ENCODE measurements at places on chromosomes 3 and 15.

DNA sequence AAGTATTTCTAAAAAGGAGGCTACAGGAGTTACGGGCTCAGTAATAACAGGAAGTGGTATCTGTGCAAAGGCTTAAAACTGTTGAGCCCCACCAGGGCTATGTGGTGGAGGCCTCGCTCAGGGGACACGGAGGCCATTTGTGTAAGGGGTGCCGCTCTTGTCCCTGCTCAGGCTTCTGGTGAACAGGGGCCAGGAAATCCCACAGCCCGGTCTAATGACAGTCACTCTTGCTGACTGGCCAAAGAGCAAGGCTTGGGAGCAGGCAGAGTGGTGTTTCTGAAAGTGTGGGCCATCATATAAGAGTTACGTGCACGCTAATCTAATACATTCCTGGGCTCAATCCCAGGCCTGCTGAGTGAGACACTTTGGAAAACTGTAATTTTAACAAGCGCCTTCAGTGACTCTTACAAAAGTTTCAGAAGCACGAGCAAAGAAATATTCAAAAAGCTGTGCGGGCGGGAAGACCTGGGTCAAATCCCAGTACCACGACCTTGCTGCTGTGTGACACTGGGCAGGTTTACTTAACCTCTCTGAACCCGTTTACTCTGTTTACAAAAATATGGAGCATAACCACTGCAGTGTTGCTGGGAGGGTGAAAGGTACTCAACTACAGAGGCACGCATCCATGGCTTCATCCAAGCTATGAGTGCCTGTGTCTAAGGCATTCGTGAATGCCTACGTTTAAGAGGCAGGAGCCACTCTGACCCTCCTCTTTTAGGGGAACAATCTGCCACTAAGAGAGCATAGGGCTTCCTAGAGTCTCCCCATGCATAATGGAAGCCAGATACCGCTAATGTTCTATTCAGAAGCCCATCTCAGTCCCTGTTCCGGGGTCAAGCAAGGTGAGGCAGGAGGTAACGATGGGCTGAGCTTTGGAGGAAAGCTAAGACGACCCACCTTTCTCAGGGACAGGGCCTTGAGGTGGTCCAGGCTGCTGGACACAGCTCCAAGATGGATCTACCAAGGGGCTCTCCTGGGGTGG lies 2.0 kb downstream of the ATP10A start:
- DNase-seq, result no peak

DNA sequence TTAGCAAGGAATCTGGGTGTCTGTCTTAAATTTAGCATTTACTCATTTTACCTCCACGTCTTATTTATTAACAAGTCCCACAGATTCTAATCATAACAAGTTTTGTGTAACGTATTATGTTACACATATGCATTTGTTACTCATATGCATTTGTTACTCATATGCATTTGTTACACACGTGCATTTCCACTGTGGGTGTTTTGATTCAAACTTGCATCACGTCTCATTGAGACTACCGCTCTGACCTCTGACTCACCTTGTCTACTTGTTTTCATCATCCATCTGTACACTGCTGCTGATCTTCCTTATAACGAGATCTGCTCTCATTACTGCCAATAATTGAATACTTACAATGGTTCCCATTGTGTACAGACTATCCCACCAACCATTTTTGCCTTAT lies 1141.4 kb downstream of the TBL1XR1 start:
- no peak for DNase-seq

DNA sequence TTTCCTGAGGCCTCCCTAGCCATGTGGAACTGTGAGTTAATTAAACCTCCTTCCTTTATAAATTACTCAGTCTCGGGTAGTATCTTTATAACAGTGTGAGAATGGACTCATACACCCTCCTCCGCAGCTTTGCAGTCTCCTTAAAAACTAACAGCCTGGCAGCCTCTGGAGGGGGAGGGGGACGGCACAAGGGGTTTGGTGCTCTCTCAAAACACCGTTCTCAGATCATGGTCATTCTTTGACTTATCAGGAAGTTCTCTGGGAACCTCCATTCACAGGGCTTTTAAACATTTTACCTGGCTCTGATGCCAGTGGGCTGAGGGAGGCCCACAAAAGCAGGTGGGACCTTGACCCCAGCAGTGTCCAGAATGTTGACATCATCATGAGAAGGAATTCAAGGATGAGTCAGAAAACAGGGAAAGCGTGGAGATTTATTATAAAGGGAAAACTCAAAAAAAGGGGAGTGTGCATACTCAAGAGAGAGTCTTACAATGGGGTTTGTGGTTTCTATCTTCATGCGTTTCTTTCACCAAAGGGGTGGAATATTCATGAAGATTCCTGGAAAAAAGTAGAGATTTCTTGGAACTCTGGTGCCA lies 43.9 kb downstream of the ONECUT1 start:
- DNase-seq, result no peak

DNA sequence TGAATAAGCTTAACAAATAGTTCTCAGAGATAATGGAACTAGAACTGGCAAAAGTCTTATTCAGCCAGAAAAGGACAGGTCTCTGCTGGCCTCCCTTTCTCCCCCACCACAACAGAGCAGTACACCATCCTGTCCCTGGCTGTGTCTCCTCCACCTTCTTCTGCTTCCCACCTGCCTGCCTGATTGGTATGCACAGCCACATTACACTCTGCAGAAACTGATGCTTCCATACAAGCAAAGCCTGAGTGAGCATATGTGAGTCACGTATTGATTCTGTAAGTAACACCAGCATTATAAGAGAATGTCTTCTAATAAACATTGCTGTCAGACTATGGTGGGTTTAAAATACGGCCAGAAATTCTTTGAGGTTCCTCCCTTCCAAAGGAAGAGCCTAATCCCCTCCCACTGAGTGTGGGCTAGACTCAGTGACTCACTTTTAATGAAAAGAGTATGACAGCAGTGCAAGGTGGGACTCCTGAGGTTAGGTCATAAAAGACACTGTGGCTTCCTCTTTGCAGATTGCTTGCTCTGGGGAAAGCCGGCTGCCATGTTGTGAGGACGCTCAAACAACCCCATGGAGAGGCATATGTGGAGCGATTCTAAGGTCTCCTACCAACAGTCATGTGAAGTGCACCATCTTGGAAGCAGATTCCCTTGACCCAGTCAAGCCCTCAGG lies 44.4 kb downstream of the ANXA2 start:
- peak; percentile 83 for DNase-seq

DNA sequence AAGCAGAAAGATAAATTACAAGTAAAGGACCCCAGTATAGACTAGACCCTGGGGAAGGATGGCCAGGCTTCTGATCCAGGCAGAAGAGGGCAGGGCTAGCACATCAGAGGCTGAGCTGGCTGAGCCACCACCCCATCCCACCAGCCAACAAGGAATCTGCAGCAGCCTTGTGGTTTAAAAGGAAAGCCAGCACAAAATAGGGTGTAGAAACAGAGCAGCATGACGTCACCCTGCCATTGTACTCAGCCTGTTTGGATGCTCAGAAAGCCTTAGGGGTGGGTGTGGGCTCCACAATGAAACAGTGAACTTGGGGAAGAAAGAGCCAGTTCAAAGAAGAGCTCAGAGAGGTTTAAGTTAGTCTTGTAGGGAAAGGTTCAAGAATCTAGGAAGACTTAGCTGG lies 28.2 kb downstream of the DUOX1 start:
- no peak for DNase-seq

GRCh38 chr3:104796556-104796955 lies 570.2 kb upstream of the ALCAM start:
- no peak for DNase-seq

- DNase-seq, result no peak
Observed at GRCh38 chr15:66494262-66494661, 3.3 kb downstream of the SNAPC5 start.

- DNase-seq, result no peak
Observed at GRCh38 chr3:42080453-42080872, 10.7 kb upstream of the TRAK1 start.

DNA sequence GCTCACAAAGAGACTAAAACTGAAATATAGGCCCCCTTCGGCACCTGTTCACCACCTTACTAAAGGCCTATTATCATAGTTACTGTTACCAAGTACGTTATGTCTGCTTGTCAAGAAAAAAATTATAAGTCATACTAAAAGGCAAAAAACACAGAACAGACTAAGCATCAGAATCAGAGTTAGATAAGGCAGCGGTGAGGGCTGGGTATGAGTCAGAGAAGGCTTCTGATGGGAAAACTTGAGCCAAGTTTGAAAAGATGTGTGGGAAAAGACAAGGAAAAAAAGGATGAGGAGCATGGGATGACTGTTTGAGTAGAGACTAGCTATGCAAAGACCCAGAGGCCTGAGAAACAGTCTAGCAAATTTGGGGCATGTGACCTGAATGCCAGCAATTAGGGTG lies 387.2 kb upstream of the SGO1 start:
- no peak for DNase-seq

DNA sequence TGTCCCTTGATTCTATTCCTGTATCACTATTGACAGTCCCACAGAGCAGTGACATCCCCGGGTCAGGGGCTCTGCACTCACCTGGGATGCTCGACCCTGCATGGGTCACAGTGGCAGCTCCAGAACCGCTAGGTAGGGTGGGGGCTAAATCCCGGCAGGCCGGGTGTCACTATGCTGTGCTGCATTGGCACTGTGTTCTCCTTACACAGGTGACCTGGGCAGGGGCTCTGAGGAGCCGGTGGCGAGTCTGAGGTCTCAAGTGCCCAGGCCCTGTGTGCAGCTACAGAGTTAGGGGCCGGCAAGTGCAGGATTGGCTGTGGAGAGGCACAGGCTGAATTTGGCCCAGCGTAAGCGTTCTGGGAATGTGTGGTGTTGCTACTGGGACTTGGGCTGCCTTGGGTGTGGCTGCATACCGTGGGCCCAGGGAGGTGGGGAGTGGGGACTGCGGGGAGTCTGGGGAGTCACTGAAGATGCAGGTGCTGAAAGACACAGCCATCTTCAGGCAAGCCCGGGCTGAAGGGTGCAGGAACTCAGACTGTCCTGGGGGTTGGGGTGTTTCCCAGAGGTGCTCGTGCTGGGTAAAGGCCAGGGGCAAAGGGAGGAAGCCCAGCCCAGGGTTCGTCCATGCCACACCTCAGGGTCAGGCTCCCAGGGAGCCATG lies 102.6 kb upstream of the PRR20G start:
- DNase-seq, result no peak

DNA sequence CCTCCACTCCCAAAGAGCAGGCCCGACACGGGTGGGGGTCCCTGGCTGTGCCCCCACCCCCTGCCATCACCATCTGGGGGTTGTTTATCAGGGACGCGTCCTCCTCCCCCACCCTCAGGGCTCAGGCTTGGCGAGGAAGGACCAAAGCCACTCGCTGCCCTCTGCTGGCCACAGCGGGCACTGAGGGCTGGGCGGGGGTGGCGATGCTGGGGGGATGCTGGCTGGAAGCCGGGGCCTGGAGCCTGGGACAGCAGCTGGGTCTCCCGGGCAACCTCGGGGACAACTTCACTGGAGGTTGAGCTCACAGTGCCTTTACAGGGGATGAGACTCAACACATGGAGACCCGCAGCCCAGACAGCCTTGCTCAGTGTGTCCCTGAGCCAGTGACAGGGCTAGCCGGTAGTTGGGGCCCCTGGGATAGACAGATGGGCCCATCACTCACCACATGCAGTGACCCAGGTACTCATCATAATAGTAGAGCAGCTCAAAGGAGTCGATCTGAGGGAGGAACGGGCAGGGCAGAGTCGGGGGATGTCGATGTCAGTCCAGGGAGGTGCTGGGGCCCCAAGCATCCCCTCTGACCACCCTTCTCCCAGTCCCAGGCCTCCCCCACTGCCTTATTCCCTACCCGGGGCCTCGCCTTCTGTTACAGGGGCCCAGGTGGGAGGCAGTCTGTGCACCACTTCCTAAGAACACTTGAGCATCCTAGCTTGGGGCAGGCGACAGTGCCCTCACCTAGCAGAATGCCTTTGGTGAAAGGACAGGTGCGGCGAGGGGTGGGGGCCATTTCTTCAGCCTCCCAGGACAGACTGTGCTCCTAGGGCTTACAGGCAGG lies 5.9 kb upstream of the CALML4 start:
- no peak for DNase-seq

GRCh38 chr3:57652203-57652602 lies 40.7 kb downstream of the DENND6A start:
- DNase-seq, result no peak

DNA sequence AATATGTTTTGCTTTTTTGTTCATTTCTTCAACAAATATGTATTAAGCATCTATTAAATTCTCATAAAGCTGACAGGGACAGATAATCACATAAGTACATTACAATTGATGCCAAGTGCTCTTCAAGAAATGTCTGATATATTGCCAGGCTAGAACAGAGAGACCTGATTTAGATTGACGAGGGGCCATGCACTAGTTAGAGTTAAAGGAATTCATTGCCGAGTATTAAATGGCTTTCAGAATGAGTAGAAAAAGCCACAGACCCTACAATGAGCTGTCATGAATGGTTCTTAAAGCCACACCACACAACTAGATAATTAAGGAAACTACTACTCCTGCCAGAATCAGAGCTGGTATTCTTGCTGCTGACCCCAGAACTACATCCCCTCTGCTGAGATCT lies 250.2 kb upstream of the MME start:
- DNase-seq, result no peak

GRCh38 chr15:75335705-75336355 lies at the start of gene COMMD4:
Gene COMMD4 (plus strand): TSS chr15:75336063. CDS start chr15:75336090, 27 bp downstream.
- DNase-seq, result peak; percentile 78

DNA sequence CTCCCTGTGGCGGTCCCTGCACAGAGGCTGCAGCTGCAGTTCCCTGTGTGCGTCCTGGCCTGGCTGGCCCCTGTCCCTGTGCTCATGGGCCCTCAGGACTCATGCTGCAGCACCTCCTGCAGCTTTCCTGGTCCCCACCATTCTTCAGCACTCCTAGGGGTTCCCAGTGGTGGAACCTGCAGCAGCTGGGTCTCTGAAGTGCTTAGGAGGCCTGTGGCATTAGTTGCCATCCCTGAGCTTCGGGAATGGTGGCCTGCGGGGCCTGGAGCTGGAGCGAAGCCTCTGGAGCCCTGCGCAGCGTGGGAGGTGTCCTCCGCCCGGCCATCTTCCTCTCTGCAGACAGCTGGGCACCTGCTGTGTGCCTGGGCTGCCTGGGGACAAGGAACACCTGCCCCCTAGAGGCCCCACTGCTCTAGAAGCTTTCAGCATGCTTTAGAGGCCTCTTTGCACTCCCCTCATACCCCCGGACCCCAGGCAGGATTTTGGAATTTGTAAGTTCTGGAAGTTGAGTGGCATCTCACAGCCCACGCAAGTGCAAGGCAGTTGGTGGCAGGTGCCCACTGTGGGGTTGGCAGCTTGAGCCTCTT lies 13.1 kb downstream of the PLXNA1 start:
- no peak for DNase-seq

GRCh38 chr15:92808598-92809063 lies 91.5 kb upstream of the CHD2 start:
- no peak for DNase-seq

GRCh38 chr3:183711516-183711915 lies 13.9 kb downstream of the YEATS2 start:
- DNase-seq, result no peak

GRCh38 chr15:89857673-89858072 lies 36.1 kb downstream of the AP3S2 start:
- DNase-seq, result no peak

- no peak for DNase-seq
Observed at GRCh38 chr3:128011140-128011539, 41.1 kb upstream of the SEC61A1 start.

Data from HFF-Myc (cell line).